ENCODE measurements at places on chromosomes 11 and 22.
A peak's percentile ranks its signal among the peaks of the same experiment; 100 is the strongest.

DNA sequence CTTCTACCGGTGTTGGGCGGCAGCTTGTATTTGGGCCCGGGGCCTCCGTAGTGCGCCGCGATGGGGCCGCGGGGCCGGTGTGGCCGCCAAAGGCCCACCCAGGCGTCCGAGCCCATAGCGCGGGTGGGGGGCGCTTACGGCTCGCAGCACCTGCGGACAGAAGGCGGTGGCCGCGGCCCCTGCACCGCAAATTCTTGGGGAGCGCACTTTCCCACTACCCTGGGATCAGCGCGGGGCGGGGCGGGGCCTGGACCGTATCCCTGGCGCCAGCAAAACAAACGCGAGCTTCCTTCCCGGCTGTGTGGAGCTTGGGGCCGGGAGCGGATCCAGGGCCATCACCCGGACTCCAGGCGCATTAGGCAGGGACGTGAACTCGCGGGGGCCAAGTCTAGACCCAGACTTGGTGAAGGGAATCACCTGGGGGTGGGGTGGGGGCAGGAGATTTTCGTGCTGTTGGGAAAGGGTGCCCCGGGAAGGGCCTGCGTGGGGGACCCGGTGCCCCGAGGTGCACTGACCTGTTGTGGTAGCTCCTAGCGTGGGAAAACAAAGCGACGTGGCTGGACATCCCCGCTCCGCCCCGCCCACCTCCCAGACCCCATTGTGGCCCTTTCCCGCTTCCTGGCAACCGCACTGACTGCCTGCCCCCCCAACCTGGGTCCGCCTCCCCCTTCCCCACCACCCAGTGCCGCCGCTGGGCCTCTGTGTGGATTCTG is 2.3 kb upstream of the TYMP start:
- DNase-seq: peak; percentile 52

- no peak for DNase-seq
Measured at GRCh38 chr11:33860926-33861325, 30.9 kb downstream of the LMO2 start.

DNA sequence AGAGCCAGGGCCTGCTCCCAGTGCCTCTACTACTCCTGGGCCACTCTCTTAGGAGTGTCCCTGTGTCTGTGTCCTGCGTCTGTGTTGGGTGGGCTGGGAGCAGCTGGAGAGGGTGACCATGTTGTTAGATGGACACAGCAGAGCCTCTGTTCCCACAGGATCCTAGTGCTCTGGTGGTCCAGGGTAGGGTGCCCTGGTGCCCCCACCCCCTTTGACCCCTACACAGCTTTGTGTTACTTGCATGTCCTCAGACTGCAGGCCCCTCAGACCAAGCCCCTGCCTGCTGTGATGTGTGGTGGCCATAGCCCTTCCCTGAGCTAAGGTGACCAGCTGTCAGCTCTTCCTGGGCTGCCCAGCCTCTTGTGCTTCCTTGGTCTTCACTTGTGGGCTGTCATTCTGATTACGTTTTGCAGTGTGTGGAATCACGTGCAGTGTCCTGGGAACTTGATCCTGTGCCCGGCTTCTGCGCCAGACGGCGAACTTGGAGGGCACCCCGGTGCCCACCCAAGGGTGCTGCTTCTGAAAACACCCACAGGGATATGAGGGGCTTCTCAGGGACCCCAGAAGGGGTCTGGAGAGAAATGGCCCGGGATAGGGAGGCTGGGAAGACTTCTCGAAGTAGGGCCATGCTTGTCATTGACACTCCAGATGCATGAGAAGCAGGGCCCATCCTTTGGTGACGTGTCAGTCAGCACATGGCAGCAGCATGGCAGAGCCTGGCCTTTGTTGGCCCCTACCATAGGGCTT is 1.5 kb downstream of the TANGO2 start:
- DNase-seq: no peak

DNA sequence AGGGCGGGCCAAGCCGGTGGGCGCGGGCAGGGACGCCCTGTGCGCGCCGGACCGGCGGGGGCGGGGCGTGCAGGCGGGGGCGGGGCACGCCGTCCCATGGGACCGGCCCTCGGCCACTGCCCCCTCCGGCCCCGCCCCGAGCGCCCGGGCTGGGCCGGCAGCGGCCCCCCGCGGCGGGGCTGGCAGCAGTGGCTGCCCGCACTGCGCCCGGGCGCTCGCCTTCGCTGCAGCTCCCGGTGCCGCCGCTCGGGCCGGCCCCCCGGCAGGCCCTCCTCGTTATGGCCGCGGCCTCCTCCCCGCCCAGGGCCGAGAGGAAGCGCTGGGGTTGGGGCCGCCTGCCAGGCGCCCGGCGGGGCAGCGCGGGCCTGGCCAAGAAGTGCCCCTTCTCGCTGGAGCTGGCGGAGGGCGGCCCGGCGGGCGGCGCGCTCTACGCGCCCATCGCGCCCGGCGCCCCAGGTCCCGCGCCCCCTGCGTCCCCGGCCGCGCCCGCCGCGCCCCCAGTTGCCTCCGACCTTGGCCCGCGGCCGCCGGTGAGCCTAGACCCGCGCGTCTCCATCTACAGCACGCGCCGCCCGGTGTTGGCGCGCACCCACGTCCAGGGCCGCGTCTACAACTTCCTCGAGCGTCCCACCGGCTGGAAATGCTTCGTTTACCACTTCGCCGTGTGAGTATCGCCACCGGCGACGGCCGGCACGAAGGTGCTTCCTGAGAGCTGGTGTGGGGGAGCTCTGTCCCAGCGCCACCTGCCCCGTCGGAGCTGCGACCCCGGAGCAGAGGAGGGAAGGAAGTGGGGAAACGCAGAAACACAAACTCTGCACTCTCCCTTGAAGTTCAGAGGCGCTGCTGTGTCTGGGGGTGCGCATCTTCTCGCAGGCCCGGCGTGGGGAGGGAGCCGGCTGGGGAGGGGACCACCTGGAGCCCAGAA is at the start of gene KCNQ1:
Gene KCNQ1 (plus strand): TSS at position 188 of the 925 bp plus-strand sequence. CDS start 91 bp downstream, at position 279.
- no peak for DNase-seq

- no peak for DNase-seq
Measured at GRCh38 chr11:132072044-132072857, 701.8 kb downstream of the NTM start.

DNA sequence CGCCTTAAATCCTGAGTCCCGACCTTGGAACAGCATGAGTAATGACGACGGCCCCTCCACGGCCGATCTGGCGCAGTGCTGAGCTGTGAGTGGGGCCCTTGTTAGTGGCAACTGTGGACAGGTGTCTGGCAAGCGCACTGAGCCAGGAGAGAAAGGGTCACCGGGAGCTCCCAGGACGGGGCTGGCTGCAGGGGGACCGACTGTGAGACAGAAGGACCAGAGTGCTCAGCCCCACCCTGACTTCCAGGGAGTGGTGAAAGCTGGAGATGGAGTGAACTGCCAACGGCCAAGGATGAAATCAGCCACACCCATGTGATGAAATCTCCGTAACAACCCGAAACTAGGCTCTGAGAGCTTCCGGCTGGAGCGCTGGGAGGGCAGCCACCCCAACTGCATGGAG is 228.6 kb downstream of the BRD1 start:
- no peak for DNase-seq

DNA sequence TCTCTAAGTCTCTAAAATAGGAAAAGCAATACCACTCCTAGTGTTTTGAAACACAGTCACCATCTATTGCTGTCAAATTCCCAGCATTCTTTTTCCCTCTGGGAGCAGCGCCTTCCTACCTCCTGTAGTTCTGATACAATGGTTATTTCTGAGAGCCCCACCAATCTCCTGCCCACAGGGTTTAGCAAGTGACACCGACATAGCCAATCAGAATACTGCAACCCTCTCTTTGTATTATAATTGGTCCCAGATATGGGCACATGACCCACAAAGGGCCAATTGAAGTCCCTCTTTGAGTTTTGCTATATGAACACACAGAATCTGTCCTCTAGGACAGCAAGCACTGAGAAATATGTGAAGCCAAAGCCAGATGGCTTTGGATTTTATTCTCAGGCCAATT is 16.9 kb upstream of the ARHGAP42 start:
- no peak for DNase-seq

- DNase-seq: no peak
Measured at GRCh38 chr11:4466871-4467442, 15.5 kb upstream of the OR52K1 start.

DNA sequence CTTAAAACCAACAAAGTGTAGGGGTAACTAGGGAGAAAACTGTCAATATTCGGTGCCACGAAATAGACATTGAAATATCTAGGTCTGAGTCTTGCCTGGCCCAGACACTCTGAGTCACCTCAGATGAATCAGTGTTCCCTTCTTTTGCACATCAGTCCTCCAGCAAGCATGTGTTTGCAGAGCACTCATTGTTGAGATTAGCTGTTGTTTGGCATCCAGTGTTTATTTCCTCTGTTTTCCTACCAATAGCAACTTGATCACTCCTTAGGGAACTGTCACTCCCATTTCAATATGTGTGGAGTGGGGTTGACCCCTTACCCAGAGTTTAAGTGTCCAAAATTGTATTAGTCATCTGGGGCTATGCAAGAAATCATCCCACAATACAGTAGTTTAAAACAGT is 4.7 kb upstream of the ASCC2 start:
- no peak for DNase-seq

DNA sequence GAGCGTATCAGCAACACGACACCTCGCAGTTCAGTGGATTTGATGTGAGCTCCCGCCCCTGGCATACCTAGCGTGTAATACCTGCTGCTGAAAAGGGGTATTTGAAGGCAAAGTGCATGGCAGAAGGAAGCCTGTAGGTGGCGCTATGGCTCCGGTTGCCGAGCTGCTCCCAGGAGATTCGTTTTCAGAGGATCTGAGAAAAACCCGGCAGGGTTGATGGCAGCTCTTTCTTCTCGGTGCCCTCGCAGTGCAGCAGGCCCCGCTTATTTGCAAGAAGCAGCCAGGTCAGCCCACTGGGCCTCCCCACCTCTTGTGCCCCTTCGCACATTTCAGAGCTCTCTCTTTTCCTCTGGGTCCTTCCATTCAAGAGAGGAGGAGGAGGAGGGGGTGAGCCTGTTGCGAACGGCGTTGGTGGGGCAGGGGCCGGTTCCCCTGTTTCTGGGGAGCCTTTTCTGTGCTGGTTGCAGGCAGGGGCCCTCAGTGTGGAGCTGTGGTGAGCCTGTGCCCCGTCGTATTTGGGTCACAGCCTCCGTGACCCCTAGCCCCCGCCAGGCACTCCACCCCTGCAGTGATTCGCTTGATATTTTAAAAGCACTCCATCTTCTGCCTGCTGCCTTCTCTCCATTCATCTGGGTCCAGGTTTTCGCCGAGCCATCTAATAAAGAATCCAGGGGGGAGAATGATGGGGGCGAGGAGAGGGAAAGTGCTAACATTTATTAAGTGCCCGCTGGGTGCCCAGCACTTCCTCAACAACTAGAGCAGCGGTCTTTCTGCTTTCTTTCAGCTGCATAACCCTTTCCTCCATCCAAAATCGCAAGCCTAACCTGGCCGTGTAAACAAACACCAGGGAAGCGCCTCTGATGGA is 85.3 kb upstream of the SYT13 start:
- DNase-seq: peak; percentile 95

- DNase-seq: no peak
Measured at GRCh38 chr11:12860827-12861226, 148.3 kb upstream of the RASSF10 start.

DNA sequence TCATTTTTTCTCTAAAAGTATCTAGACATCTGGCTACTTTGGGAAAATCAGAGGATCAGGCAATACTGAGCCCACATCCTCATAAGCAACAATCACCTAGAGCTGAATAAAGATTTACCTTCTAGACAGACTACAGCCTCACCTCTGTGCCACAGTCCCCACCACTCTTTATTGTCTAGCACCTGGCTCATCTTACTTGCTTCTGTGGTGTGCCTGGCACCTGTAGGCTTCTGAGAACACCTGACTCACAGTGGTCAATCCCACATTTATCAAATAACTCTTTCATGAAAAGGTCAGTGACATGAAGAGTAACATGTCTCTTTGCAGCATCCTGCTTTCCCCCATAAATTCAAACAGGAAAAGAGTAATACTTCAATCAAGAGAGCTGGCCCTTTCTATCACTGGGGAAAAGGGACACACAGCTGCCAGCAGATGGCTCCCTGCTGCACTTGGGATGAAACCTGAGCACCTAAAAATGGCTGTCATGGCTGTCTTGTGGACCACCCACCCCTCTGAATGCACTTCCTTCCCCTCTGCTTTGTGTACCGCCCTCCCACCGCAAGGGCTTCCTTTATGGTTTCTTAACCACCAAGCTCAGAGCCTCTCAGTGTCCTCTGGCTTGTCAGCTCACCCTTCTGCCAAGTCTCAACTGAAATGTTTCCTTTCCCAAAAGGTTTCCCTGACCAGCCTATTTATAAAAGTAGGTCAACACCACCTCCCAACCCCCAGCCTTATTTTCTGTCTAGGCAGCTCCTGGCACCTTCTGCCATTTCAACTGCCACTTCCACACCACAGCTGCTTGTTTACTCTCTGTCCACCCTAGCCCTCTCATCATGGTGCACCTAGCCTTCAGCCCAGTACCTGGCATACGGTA is 9.3 kb downstream of the TFIP11 start:
- peak; percentile 82 for DNase-seq
